CD14-positive monocyte (primary cell): ENCODE measurements at places on chromosomes 5 and 9. TPM values are rescaled to one million over a fixed set of nuclear protein-coding genes. Genes with fewer than 3 reads are reported as not detected.

DNA sequence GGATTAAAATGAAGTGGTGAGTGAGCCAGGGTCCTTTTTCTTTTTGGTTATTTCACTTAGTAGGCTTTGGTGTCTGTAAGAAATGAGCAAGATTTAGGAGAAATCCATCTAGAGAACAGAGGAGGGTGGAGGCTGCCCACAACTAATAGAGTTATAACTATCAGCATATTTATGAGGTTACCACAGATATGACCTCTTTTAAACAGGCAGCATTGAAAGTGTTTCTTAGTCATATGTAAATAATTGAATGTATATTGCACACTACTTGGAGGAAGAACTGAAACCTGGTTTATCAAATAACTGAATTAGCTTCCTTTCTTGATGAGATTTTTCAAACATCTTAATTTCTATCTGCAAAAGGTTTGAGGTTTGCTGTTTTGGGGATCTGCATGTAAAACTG, 483.1 kb upstream of the PIK3R1 start:
- DNase-seq = no peak

DNA sequence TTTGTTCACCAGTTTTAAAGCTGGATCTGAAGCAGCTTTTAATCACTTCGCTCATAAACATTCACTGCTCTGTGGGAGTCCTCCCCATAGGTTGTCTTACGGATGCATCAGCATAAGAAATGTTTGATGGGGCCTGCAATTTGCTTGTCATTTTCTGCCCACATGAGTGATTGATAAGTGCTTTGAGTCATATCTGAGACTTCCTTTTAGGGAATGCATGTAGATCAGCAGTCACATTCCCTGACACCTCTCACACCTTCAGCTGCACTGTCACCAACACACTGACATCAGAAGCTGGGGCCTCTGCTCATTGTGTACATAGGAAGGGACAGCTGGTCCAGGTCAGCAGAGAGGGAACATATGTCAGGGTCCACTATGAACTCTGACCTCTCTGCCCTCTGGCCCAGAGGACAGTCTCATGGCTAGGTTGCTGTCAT, 84.1 kb upstream of the SPATA31D4 start:
- DNase-seq = no peak

DNA sequence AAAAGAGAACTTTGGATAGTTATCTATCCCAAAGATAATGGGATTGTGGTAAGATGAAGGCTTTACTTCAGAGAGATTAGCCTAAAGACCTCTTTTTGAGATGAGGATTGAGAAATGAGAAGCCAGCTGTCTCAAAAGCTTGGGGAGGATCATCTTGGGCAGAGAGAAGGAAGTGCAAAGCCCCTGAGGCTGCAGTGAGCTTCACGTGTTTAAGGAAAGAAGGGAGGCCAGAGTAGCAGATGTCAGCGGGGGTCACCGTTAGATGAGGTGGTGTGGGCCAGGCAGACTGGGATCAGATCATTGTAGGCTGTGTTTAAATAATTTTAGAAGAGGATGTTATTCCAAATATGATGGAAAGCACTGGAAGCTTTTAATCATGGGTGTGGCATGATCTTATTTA, 270.1 kb downstream of the ARHGEF28 start:
- DNase-seq = no peak

DNA sequence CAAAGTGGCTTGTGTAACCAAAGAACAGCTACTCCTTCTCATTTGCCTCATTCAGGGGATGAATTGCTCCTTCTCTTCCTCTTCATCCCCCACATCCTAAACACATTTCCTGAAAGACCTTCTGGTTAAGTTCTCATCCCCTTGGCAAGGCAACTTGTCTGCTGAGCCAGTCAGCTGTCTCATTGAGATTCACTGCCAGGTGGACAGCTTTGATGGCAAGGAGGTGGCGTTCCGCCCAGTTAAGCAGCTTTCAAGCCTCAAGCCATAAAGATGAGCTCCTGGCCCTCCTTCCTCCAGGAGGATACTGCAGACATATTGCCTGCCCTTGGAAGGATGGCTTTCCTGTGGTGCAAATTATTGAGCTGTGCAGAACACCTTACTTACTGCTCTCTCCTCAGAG, 448.6 kb upstream of the MPDZ start:
- no peak for DNase-seq

DNA sequence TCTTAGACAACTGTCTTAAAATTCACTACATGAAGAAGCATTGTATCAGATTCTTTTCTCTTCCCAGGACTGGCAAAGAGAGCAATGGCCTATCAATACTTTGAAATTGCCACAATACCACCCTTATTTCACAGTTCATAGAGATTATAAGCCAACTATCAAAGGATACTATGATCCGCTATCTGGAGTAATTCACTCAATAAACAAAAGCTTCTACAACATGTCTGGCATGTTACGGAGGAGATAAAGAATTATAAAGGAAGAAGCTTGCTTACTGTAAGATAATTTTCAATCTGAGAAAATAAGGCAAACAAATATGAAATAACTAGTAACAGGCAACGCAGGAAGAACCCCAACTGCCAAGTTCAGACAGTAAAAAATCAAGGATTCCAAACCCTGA, 114.8 kb downstream of the GNAQ start:
- DNase-seq = no peak

GRCh38 chr5:23330726-23331125, 176.7 kb upstream of the PRDM9 start:
- DNase-seq = no peak

GRCh38 chr5:170312666-170313065, 15.1 kb upstream of the LCP2 start:
- peak; percentile 100 for DNase-seq

GRCh38 chr9:99851500-99851822, 29.8 kb downstream of the NR4A3 start:
- DNase-seq = no peak

DNA sequence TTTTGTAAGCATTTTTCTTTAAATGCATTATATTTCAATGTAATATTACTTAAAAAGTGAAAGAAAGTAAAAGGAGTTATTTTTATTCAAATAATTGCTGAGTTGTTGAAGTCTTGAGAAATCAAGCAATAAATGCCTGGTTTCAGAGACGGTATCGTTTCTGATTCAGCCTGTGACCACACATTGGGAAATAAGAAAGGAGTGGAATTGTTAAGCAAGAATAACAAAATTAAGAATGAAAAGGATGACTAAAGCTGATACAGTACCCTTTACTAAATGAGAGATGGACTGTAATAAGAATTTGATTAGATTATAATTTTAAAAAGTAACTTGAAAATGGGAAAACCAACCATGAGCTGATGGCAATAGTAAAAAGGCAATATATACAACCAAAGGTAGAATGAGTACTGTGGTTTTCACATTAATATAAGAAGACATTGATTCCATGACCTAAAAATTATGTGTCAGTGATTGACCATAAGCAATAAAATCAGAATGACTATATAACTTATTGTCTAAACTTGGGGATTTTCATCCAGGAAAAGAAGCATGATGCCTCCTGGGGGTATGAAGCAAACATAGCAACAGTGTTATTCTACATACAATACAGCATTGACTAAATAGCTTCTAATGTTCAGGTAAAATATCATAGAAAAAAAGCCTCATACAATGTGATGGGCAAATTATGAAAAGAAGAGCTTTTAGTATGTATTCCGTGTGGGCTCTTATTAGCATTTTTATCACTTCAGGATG, 101.9 kb upstream of the PRDM9 start:
- no peak for DNase-seq

GRCh38 chr5:82165740-82166530, 112.2 kb downstream of the RPS23 start:
- peak; percentile 78 for DNase-seq

DNA sequence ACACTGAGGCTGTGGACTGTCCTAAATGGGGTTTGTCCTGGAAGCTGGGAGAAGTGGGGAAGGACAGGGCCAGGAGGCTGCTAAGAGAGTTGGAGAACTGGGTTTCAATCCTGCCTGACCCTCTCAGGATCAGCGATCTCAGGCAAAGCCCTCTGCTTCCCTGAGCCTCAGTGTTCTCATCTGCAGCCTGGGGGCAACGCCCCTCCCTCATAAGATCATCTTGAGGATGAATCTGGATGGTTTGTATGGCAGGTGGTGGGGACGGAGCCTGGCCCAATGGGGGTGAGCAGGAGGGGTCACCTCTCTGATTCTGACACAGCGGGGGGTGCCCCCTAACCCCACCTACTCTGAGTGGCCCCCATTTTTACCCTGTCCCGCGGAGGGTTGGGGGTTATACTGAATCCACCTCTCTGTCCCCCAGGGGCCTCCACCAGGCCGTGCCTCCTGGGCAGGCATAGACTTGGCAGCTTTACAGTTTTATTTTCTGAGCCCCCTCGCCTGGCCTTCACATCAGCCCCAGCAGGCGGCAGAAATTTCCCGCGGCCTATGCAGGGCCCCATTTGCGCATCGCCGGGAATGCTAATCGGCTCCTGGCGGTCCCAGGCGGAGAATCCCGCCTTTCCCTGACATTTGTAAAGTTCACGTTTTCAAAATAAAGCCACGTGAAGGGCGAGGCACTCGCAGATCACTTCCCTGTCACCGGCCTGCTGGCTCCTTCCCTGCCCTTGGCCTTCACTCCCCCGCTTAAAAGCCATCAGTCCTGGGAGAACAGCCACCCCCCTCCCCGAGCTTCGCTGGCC, 17.8 kb upstream of the LAMC3 start:
- DNase-seq = no peak

DNA sequence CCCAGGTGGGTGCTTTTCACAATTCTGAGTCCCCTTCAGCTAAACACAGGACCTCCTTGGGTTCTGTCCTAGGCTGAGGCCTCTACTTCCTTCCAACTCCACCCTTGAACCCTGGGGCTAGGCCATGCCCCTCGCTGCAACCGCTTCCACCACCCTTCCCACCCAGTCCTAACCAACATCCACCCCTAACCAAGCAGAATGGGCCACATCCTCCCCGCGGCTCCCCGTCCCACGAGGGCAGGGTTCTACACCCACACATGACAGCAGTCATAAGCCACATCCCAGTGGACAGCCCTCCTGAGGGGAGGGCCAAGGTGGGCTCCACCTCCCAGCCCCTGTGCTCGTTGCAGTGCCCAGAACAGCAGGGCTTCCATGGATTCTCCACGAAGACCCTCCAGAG, 65.8 kb downstream of the SHB start:
- DNase-seq = no peak

DNA sequence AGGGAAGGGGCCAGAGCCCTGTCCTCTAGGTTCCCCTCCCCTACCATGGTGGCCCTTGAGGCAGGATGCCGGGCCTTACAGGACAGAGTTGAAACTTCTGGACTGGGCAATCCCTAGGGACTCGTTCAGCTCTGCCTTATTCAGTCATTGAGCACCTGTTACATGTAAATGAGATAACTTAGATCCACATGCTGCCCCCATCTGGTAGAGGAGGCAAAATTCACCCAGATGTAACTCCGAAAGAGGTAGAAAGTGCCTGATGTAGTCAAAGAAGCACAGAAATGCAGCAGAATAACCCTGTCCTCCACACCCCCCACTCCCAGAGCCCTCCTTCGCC, 1.5 kb downstream of the GGTA1 start:
- peak; percentile 67 for DNase-seq

GRCh38 chr5:173736923-173737412, 120.5 kb upstream of the BOD1 start:
- DNase-seq = peak; percentile 46

Gene FSD1L
- polyA plus RNA-seq = 0.96 TPM

Gene IFNA13
- not detected in 2 replicates for polyA plus RNA-seq

Gene IL4
- not detected in 2 replicates for polyA plus RNA-seq

Gene HRCT1
- polyA plus RNA-seq = not detected

Gene GABRA1
- not detected for polyA plus RNA-seq
